MV-4-11 (cell line): ENCODE measurements at places on chromosomes 1 and 21.

DNA sequence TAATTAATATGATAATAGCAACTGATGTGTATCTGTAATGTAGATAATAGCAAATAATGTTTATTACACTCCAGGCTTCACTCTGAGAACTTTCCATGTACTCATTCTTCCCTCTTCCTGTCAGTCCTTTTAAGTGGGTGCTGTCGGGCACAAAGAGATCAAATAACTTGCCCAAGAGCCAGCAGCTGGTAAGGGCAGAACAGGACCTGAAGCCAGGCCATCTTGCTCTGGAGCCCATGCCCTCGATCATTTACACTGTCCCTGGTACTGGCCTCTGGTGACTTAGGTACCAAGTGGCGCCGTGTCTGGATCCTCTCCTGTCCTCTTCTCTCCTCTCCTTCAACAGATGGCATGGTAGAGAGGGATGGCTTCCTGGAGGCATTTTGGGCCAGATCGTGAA, 97.2 kb downstream of the VPS13D start:
- DNase-seq = no peak

DNA sequence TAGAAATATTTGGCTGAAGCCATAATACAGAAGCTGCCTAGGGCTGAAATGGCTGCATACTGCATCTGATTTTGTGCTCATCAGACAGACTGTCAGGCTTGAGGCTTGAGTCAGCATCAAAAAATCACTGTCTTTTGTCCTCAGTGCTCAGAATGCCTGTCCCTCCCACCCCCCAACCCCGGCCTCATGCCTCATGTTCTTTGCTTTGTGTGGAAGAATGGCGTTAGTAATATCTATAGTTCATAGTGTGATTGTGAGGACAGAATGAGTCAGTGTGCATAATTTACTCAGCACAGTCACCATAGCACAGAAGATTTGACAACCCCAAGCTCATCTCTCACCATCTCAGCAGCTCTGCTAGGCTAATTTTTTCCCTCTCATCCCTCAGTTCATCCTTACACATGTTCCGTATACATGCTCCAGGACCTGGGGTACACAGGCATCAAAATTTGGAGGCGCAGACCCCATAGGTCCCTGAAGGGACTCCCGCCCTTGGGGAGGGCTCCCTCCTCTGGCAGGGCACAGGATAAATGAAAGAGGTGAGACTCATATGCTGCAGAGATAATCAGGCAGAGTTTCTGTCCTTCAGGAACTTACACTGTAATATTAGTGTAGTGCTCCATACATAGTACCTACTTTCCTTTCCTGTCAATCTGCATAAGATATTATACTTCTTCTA, 159.1 kb upstream of the C8B start:
- DNase-seq = no peak

DNA sequence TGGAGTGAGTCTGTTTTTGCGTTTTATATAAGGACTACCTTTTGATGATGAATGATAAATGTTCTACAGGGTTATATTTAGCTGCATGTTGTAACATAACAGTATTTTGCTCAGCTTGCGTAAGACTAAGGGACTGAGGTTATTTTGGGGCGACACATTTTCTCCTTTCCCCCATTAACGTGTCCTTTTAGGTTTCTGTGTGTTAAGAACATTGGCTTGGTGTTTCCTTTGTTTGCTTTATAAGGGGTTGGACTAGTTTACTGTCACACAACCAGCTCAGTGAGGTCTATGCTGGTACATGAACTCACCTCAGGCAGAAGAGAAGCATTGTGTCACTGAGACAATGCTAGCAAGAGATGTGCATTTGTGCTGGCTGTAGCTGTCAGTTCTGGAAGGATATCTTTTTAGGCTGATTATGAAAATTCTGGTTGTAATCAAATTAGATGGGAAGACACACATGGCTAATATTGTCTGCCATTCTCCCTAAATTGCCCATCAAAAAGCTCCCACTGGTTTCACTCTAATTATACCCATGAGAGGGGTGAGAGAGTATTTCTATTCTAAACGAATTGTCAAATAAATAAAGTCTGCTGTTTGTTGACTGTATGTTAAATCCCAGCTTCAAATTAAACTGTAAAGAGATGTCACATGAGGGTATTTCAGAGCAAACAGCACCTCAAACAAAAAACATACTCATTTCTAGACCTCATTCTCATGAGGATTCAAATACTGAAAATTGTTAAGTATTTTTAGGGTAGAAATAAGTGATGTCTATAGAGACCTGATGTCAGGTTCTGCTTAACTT, 62.6 kb downstream of the CDC14A start:
- peak; percentile 74 for DNase-seq

GRCh38 chr1:15816674-15817073, 9.2 kb upstream of the UQCRHL start:
- DNase-seq = no peak

GRCh38 chr21:32333953-32334673, 35.5 kb downstream of the MRAP start:
- no peak for DNase-seq

DNA sequence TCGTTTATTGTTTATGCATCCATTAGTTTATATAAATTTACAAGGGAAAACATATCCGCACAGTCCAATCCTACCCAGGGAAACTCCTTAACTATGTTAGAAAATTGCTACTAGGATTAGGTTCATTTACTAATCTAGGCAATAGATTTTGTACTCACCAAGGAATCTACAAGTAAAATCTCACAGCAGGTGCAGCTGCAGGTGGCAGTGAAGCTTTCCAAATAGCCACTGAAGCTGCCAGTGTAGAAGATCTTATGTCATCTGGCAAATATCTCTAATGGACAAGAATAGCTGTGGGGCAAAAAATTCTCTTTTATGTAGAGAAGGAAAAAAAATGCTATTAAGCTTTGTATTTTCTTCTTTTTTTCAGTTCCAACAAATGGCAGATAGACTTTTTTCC, 963.4 kb upstream of the ADGRL4 start:
- DNase-seq = no peak

- peak; percentile 64 for DNase-seq
Measured at GRCh38 chr1:218642033-218642948, 297.2 kb downstream of the TGFB2 start.

- DNase-seq = peak; percentile 70
Measured at GRCh38 chr1:235253219-235253962, 74.6 kb downstream of the ARID4B start.
